ENCODE measurements at places on chromosomes 16 and 17. TPM values are rescaled to one million over a fixed set of nuclear protein-coding genes. Genes with fewer than 3 reads are reported as not detected.

Gene UTS2R
- total RNA-seq, result 0.06 TPM

Gene NPIPB2
- total RNA-seq, result 1.5 TPM

Gene RILP
- 16.3 TPM for total RNA-seq

Gene TBC1D3L
- 5.6 TPM for total RNA-seq

Gene SGCA
- 0.54 TPM for total RNA-seq

Gene MATCAP1
- 6.9 TPM for total RNA-seq

Gene TEDC2
- 17.7 TPM for total RNA-seq

Gene WWOX
- 14.3 TPM for total RNA-seq

Gene PGAP3
- total RNA-seq, result 7.5 TPM

Gene CES3
- total RNA-seq, result 3.0 TPM

Gene MT3
- total RNA-seq, result 0.34 TPM

Gene BANP
- total RNA-seq, result 17.1 TPM

Gene KRT32
- not detected for total RNA-seq

Gene NKD1
- 0.21 TPM for total RNA-seq

Gene OR1F1
- 0.29 TPM for total RNA-seq

Gene KRT17
- 0.99 TPM for total RNA-seq

Gene CD300LG
- total RNA-seq, result not detected

Gene TCAP
- total RNA-seq, result 1.0 TPM

Gene TEX14
- 0.36 TPM for total RNA-seq

Gene SCGB1C2
- not detected for total RNA-seq

Gene RNF112
- 1.0 TPM for total RNA-seq

Gene GPRC5B
- 40.4 TPM for total RNA-seq

Gene TLCD2
- 1.5 TPM for total RNA-seq

Gene KRTAP9-8
- total RNA-seq, result not detected

Gene ITGAD
- total RNA-seq, result not detected

Gene IRF8
- 0.41 TPM for total RNA-seq

Gene GRB7
- total RNA-seq, result 3.8 TPM

Gene P2RX1
- not detected for total RNA-seq

Gene GPR179
- 0.03 TPM for total RNA-seq

Gene SLC16A6
- 0.49 TPM for total RNA-seq

Gene IRX6
- total RNA-seq, result not detected

Gene FBXO47
- not detected for total RNA-seq

Gene PTX4
- not detected for total RNA-seq

Gene HOXB8
- 5.9 TPM for total RNA-seq

Gene SDR42E2
- total RNA-seq, result not detected

Gene CDH1
- 5.7 TPM for total RNA-seq

Gene CDR2L
- 61.8 TPM for total RNA-seq
